Stimulated activated CD8-positive, alpha-beta memory T cell treated with anti-CD3 and anti-CD28 coated beads, Interleukin-15, amount 100 ng/mL, for 1 hour (primary cell): ENCODE measurements at places on chromosomes 2 and 18.

DNA sequence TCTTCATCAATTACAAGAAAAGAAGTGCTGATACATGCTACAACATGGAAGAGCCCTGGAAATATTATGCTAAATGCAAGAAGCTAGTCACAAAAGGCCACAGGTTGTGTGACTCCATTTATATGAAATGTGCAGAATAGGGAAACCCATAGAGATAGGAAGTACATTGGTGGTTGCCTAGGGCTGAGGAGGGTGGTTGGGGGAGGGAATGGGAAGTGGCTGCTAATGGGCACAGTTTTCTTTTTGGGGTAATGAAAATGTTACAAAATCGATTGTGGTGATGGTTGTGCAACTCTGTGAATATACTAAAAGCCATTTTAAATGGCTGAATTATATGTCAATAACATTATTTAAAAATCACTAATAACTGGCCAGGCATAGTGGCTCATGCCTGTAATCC, 24.3 kb upstream of the RESP18 start:
- DNase-seq, result no peak

DNA sequence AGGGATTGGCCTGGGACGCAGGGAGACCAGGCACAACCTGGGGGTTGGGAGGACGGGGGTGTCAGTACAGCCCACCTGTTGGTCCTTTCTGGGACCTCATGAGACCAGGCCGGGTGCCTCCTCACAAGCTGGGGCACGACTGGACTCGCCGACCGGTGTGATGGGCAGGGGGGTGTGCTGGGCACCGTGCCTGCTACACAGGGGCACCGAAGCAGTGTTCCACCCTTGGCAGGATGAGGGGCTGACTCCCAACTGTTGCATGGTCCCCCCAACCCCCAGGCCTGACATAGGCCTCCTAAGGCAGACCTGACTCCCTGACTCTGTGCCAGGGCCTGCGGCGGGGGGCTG, 256.7 kb downstream of the ATAD2B start:
- no peak for DNase-seq

- no peak for DNase-seq
These were observed 23.8 kb upstream of the STK25 start for GRCh38 chr2:241532168-241532567.

DNA sequence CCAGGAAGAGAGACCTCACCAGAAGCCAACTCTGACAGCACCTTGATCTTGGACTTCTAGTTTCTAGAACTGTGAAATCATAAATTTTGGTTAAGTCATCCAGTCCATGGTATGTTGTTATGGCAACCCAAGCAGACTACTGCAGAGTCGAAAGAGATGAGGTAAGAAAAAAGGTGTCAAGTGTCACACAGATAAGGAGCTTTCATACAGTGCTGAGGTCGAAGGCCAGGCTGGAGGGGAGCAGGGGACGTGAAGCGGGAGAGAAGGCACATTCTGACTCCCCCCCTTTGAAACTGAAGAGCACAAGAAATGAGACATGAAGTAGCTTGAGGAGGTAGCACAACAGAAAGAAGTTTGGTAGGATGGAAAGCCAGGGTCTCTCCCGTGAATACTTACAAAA, 110.4 kb downstream of the ALK start:
- DNase-seq, result no peak
